ENCODE measurements at places on chromosomes 1 and 21.

GRCh38 chr1:169949139-169949538 lies 55.4 kb upstream of the SCYL3 start:
- no peak for DNase-seq

GRCh38 chr21:45276596-45276995 lies 11.1 kb downstream of the POFUT2 start:
- no peak for DNase-seq

GRCh38 chr1:158007667-158008386 lies 14.4 kb downstream of the KIRREL1 start:
- DNase-seq, result no peak

GRCh38 chr1:231786126-231786525 lies 159.5 kb downstream of the DISC1 start:
- DNase-seq, result no peak

- DNase-seq, result no peak
Observed at GRCh38 chr1:57621776-57622175, 197.9 kb upstream of the DAB1 start.

- peak; percentile 71 for DNase-seq
Observed at GRCh38 chr1:204711947-204712701, 26.6 kb upstream of the LRRN2 start.

DNA sequence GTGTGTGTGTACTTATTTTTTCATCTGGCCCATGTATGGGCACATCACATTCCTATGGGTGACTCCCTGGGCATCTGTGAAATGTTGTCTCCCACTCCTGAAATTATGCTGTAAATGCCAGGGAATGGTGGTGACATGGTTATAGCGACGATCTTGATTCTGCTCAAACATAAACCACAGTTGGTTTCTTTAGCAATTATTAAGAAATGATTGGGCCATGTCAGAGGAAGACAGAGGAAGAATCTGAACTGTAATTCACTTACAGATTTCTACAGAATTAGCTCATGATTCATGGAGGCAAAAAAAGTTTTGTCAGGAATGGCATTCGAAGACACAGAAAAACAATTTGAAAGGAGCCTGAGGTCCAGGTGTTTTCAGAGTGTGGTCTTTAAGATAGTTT lies 25.8 kb upstream of the KCNE1 start:
- DNase-seq, result no peak
